ENCODE measurements at places on chromosomes 4 and X.

- no peak for DNase-seq
Observed at GRCh38 chr4:76704133-76704881, 193.6 kb downstream of the SOWAHB start.

DNA sequence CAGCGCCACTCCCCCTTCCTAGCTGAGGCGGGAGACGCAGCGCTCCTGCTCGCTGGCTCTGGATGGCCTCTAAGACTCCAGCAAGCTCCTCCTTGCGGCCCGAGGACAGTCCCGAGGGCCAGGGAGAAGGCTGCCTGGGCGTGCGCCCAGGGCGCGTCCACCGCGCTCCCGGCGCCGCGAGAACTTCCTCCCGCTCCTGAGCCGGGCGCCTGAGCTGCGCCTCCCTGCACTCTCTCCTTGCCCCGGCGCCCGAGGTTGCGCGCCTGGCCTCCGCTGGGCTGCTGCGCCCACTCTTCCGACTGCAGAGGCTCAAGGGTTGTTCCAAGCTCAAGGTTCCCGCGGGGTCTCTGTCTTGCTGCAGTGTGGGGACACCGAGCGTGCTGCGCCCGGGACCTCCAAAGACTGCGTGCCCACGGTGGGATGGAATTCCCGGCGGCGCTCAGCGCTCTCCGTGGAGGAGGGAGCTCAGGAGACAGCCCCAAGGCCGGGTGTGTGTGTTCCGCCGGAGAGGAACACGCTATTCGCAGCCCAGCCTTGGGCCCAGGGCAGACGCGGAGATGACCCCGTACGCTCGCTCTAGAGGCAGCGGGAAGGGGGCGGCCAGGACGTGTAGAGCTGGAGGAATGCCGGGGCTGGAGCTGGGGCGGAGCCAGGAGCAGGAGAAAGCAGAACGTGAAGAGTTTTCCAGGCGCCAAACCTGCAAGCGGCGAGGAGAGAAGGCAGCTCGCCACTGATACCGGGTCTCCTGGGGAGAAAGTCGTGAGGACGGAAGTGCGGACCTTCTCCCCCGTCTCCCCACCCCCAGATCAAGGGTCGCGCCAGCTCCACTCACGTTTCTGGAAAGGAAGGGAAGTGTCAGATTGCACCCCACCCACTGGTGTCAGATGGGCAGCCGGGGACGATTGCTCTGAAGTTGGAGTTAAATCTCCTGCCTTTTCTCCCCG is at the start of gene ARHGAP6:
TSS of gene ARHGAP6 (minus strand) at position 753 of the 944 bp plus-strand sequence. CDS start 1,092 bp downstream, outside the sequence.
- DNase-seq = peak; percentile 81

DNA sequence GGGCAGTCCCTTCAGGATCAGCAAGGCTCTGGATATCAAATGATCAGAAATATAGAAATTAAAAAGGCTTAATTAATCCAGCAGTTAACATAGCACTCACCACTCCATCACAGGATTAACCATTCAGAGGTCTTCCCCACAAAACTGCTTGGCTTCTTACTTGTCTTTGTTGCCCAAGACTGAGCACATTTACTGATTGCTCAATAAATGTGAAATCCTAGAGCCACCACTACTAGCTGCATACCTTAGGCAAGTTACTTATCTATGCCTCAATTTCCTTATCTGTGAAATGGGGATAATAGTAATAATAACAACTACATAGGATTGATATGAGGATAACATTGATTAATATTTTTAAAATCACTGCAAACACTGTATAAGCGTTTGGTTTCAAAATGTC is 124.2 kb downstream of the ARHGAP6 start:
- no peak for DNase-seq

- DNase-seq = peak; percentile 94
Observed at GRCh38 chrX:103918050-103918449, 44.4 kb upstream of the TMSB15B start.

DNA sequence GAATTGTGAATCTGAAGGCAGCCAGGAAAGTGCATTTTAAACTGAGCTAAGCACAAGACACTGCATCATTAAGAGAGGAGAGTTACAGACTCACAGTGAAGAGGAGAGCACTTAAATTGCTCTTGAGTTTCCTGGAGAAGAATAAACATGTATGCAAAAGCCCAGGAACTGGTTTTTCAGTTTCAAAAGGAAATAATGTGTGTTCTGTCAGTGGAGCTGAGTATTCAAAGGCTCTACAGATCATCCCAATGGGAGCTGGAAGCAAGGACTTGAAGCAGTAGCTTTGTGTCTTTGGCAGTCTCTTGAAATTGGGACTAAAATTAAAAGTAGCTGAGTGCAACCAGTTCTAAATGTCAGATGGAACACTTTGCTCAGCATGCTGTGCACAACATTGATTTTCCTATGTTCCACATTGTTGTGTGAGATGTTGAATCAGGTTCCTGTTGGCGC is 147.5 kb upstream of the ANK2 start:
- DNase-seq = no peak

GRCh38 chrX:48179691-48180090 is 16.9 kb downstream of the SSX5 start:
- no peak for DNase-seq

DNA sequence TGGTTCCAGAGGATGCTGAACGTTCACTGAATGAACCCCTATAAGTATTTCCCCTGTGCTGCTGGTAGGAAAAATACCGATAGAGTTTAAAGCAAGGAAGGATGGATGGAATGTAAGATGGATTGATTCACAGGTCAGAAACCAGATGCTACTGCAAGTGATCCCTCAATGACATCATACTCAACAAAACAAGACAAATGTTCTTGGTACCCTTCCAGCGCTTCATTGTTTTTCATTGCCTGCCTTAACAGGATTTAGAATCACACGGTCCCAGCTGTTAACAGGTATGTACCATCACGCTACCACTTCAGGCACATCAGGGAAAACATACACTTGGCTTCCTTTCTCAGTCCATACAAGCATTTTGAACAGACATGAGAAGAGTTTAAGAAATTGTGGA is 118.1 kb upstream of the TLR3 start:
- no peak for DNase-seq

DNA sequence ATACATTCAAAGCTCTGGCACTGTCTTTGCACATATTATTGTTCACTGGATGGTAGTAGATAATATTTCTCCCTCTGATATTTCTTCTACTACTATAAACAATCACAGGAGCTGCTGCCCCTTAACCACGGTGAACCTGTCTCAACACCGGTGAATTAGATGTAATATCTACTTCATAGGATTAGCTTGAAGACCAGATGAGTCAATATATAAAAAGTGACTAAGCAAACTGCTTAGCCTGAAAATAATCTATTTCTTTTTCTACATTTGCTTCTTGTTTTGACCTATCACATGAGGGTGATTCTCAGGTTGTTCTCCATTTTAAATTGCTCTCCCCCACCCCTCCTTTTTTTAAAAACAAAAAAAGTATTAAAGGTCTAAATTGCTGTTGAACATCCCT is 645.5 kb downstream of the ANKRD50 start:
- DNase-seq = no peak

DNA sequence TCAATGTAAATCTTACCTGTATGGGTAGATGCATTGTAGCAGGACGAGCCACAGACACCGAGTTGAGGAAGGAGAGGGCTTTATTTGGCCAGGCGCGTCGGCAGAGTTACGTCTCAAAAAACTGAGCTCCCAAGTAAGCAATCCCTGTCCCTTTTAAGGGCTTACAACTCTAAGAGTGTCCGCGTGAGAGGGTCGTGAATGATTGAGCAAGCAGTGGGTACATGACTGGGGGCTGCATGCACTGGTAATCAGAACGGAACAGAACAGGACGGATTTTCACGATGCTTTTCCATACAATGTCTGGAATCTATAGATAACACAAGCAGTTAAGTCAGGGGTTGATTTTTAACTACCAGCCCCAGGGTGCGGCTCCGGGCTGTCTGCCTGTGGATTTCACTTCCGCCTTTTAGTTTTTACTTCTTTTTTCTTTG is 524.9 kb upstream of the HTR2C start:
- no peak for DNase-seq

DNA sequence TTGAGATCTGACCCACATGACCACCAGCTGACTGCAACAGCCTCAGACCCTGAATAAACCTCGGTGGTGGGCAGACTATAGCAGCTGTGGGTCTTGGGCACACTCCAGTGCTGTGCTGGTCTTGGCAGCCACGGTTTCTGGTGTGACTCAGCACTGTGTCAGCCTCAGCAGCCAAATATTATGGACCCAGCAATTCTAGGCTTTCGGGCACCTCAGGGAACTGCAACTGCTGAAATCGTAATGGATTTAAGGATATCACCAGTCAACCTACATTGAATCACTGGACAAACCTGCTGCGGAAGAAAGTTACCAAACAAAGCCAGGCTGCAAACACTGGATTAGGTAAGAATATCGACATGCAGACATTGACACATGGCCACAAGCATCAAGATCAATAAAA is 10.5 kb upstream of the UBE2NL start:
- no peak for DNase-seq

GRCh38 chrX:22690116-22690515 is 309.6 kb upstream of the DDX53 start:
- DNase-seq = no peak

- DNase-seq = peak; percentile 78
Observed at GRCh38 chr4:63218856-63219255, 1190.4 kb downstream of the TECRL start.

- DNase-seq = no peak
Observed at GRCh38 chr4:149980121-149980682, 98.0 kb upstream of the DCLK2 start.

- no peak for DNase-seq
Observed at GRCh38 chr4:2194496-2194895, 47.4 kb downstream of the HAUS3 start.

DNA sequence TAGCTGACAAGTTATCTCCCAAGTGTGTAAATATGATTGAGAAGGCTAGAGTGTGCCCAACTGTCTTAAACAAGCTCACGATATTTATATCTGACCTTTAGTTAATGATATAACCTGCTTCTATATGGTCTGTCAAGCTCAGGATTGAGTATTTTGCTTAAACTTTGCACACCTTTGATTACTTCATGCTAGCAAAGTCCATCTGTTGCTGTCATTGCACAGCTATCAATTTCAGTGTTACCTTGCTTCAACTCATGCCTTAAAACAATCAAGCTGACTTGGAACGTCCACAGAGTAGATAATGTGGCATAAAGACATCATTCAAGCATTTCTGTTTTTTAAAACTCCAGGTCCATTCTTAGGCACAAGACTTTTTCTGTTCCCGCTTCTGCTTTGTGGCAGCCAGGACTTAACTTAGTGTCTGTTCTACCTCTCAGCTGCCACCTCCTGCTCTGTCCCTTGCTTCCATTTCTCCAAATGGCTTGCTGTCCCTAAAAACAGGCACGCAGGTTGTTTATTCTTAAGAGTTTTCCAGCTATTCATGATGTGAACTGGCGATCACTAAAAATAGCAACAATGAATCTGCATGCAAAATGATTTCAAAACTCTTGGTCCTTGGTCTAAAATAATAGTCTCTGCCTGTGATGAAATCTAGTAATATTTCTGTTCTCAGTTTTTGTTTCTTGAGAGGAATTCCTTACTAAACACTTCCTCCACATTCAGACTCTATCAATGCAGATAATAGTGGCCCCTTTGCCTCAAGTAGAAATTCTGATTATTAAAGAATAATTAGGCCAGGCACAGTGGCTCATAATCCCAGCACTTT is 16.3 kb upstream of the NEIL3 start:
- DNase-seq = no peak

- no peak for DNase-seq
Observed at GRCh38 chr4:177519481-177520260, 77.4 kb upstream of the AGA start.

DNA sequence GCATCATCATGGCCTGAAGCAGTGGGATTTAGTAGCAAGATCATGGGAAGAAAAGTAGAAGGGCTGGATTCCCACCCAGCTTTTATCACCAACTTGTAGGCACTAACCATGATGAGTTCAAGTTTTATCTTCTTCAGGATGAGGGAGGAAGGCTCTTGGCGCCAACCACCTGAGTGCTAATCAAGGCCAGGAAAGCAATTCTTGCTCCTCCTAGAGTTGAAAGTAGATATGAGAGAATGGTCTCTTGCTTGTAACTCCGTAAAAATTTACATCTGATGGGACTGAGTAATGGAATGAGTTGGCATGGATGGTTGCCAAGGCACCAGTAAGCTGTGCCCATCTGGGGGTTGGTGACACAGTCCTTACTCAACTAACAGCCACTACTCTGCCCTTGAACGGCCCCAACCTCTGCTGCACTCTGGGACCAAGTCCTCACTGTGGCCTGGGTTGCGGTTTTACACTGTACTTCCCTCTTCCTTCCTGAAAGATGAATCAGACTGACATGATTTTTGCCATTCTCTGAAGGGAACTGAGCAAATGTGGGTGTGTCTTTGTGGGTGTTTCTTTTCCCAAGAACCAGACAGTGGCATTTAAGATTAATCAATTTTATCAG is 39.4 kb upstream of the NDP start:
- no peak for DNase-seq

- DNase-seq = peak; percentile 56
Observed at GRCh38 chrX:107742700-107743191, 32.8 kb downstream of the TSC22D3 start.

DNA sequence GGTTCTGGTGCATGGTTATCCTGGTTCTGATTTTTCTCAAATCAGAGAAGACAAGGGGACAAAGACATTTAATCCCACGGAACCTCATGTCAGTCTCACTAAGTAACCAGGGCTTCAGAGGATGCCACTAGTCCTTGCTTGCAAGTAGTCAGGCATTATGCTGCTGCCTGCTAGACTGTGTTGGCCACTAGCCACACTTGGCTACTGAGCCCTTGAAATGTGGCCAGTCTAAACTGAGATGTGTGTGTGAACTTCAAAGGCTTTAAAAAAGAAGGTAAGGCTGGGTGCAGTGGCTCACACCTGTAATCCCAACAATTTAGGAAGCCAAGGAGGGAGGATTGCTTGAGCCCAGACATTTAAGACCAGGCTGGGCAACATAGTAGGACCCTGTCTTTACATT is 48.6 kb upstream of the IGFBP7 start:
- no peak for DNase-seq

GRCh38 chr4:113273721-113274220 is 224.3 kb downstream of the ANK2 start:
- DNase-seq = no peak

GRCh38 chrX:11171956-11172355 is 60.8 kb downstream of the HCCS start:
- DNase-seq = no peak

GRCh38 chr4:176350671-176351070 is 30.9 kb downstream of the SPCS3 start:
- no peak for DNase-seq

GRCh38 chrX:133418588-133418987 is 3.3 kb upstream of the GPC4 start:
- no peak for DNase-seq

DNA sequence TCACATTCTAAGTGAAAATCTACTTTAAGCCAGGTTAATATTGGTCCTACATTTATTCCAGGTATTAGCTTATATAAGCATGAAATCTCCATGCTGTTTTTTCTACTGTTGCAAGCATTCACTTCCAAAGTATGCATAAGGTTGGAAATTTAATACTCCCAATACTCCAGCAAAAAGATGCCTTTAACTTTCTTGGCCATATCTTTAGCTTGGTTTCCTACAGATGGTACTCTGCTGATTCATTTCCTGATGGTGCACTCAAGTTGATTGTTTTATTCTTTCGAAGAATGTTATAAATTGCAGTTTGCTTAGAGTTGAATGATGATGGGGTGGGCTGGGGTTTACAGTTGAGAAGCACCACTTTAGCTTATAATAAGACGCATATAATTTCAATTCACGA is 330.2 kb downstream of the PTTG2 start:
- DNase-seq = no peak

- peak; percentile 53 for DNase-seq
Observed at GRCh38 chr4:120509222-120509621, 413.3 kb downstream of the PRDM5 start.

GRCh38 chr4:150960818-150961217 is 54.3 kb downstream of the LRBA start:
- DNase-seq = peak; percentile 81

GRCh38 chrX:137072396-137072795 is 38.6 kb upstream of the GPR101 start:
- no peak for DNase-seq

Data from endodermal cell (in vitro differentiated cells).